Left colon (tissue), 2 donors: ENCODE measurements at places on chromosomes 5 and 9. TPM values are rescaled to one million over a fixed set of nuclear protein-coding genes. Genes with fewer than 3 reads are reported as not detected.

- DNase-seq: no peak
Observed at GRCh38 chr9:70519912-70520724, 105.7 kb upstream of the KLF9 start.

GRCh38 chr5:142063878-142064331, 44.7 kb upstream of the NDFIP1 start:
- peak; percentile 28 for DNase-seq

DNA sequence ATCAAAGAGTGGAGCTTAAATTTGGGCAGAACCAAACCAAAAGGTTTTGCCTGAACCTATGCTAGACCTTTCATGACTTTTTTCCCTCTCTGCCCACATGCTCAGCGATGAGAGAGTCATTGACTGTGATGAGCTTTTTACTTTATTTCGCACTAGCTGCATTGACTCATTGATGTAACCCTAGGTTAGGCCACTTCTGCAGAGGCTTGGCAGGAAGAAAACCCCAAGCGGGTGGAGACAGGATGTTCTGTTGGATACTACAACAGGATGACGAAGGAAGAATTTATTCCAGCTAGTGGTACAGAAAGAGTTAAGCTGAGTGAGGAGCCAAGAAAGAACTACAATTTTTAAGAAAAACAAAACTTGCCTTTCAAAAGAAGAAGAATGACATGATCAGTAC, 18.4 kb downstream of the AGXT2 start:
- DNase-seq: no peak

DNA sequence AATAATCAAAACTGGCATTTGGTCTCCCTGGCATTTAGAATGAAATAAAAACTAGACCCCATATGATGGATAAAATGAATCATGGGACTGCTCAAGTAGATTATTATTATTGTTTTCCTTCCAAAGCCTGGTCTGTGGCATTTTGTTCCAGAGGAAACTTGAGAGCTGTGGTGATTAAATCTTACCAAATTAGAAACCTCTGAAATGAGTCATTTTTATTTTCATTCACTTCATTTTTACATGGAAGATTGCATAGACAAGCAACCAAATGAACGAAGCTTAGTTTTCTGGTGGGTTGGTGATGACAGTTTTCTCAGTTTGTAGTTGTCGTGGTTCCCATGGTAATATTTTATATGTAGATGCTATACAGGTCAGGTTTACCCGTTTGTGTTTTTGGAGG, 23.4 kb downstream of the PAM start:
- no peak for DNase-seq

The KCNN2 gene
- 0.64 TPM for total RNA-seq

The ANKRD18B gene
- not detected for total RNA-seq

DNA sequence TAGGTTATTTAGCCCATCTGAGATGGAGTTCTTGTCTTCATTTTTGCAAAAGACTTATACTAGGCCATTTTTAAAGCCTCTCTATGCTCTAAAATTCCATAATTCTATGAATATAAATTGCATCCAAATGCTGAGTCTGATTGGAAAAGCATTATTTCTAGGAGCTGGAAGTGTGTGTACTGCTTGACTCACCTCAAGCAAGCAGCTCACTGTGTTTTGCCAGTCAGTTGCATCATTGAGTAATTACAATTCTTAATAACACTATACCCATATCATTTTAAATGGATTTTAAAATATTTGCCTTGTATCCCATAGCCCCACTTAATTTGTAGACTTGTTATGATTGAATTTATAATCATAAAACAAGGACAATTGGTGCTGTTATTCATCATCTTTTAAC, 161.0 kb downstream of the PAM start:
- DNase-seq: no peak

- no peak for DNase-seq
Observed at GRCh38 chr5:142320430-142320738, 4.4 kb downstream of the SPRY4 start.

The GADD45G gene
- total RNA-seq: 5.3 TPM

DNA sequence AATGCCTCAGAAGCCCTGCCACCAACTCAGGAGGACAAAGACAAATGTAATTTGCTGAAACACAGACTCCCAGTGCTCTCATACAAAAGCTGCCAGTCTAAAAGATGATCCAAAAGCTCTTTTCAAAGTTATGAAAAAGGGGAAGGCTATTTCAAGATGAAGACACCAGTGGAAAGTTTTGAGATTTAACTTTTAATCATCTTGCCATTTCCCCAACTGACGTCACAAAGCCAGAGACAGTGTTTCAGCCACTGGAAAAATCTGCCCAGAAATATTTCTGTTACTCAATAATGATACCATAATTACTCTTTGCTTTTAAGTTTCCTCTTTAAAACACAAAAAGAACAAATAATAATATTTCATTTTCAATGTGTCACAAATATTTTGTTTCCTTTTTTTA, 20.9 kb downstream of the ENG start:
- no peak for DNase-seq

- DNase-seq: no peak
Observed at GRCh38 chr5:14948383-14948782, 76.8 kb upstream of the ANKH start.

The AGXT2 gene
- total RNA-seq: not detected

GRCh38 chr9:72773570-72773969, 179.3 kb downstream of the ALDH1A1 start:
- no peak for DNase-seq

DNA sequence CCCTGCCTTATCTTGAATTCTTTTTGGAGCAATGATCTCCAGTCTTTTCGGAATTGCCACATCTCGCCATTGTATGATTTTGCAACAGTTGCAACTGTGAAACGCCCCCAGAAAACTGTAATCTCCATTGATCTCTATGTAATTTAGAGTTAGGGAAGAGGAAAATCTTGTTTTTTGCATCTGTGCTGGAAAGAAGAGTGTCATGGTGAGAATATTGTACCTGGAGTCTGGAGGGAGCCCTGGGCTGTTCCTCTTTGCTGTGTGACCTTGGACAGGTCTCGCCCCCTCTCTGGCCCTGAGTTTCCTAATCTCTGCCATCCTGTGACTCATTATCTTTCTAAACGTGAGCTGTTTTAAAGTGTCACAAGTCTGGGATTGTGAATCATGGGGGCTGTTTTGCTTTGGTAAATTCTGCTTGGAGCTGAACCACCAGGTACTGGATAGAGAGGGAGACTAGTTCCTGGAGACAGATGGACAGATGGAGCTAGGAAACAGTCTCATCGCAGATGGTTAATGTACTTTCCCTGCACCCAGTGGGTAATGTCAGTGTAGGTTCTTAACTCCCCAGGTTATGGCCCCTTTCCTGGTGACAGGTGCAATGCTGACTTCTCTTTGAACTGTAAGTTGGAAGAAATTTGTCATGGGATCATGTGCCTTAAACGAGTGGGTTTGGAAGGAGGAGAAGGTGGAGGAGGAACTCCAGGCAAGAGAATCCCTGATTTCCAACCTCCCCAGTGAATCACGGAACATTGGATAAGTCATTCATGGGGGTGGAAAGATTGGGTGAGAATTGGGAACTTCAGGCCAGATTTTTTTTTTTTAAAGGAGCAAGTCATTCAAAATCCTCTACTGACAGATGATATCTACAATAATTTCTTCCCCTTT, 19.6 kb downstream of the PPARGC1B start:
- no peak for DNase-seq

GRCh38 chr9:131678499-131679111, 61.3 kb downstream of the RAPGEF1 start:
- DNase-seq: peak; percentile 54

The CAMK2A gene
- total RNA-seq: 0.21 TPM

The TBC1D2 gene
- total RNA-seq: 28.3 TPM

DNA sequence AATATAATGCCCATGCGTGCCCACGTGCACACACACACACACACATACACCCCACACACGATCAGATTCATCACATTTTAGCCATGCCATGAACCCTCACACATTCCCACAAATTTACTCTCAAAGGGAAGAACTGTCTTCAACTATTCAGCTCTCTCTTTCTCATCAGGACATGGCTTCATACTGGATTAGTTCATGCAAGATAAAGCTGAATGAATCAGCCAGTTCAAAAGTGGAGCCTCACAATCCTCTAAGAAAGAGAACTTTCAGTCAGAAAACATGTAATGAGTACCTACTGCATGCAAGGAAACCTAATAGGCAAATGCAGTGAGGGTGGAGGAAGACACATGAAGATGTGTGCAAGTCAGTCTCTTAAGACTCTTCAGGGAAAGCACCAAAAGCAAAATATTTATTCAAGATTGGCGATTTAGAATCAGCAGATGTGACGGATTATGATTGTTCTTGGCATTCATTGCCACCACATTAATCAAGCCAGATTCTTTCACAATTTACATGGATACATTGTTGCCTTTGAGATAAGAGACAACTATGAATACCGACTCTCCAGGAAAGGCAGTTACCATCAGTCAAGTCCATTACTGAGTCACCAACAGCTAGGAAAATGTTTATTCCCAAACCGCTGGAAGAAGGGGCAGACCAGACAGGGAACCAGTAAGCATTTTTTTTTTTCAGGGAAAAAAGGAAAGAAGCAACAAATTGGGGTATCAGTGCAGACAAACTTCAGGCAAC, 30.3 kb upstream of the PUM3 start:
- DNase-seq: no peak

GRCh38 chr5:121246971-121247370, 604.7 kb upstream of the FTMT start:
- no peak for DNase-seq

GRCh38 chr9:93467462-93467861, 14.1 kb upstream of the FAM120AOS start:
- peak; percentile 72 for DNase-seq

- DNase-seq: no peak
Observed at GRCh38 chr5:102759700-102760099, 4.6 kb downstream of the PAM start.

GRCh38 chr5:60598424-60598823, 101.5 kb downstream of the DEPDC1B start:
- no peak for DNase-seq

The SPINK14 gene
- total RNA-seq: not detected

DNA sequence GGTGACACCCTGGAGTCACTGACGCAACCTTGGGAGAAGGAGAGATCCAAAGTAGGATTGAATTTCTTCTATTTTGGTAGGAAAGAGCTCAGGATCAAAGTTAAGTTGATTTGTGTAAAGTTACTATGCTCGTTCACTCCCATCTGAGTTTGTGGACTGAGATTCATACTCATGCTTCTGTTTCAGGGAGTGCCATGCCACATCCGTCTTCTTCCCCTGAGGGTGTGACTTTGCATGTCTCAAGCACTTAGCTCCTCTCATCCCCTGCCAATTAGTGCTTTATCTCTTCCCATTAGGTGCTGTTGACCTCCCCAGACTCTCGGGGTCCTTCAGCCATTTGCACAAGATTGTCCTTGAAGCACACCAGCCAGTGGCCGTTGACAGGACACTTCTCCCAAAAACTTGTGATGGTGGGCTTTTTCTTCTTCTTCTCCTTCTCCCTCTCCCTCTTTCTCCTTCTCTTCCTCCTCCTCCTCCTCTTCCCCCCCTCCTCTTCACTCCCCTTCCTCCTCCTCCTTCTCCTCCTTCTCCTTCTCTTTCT, 232.2 kb upstream of the KLF4 start:
- no peak for DNase-seq

DNA sequence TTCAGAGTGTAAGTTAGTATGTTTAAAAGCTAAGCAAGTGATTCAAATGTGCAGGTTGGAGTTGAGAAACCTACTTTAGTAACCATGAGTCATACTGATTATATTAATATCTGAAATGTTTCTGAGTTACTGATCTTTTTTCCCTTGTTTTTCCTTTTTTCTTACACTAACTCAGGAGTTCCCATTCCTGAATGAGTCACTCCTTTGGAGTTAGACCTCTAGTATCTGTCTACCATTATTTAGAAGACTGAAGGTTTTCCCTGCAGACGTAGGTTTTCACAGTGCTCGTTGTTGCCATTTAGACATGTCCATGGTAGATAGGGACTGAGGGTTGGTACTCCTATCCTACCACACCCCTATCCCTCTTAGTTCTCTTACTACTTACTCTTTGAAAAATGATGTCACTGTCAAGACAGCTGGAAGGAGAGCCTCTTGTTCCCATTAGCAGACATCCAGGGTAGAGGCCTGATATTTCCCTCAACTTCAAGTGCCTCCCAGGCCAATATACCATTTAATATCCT, 20.2 kb downstream of the OCLN start:
- no peak for DNase-seq

DNA sequence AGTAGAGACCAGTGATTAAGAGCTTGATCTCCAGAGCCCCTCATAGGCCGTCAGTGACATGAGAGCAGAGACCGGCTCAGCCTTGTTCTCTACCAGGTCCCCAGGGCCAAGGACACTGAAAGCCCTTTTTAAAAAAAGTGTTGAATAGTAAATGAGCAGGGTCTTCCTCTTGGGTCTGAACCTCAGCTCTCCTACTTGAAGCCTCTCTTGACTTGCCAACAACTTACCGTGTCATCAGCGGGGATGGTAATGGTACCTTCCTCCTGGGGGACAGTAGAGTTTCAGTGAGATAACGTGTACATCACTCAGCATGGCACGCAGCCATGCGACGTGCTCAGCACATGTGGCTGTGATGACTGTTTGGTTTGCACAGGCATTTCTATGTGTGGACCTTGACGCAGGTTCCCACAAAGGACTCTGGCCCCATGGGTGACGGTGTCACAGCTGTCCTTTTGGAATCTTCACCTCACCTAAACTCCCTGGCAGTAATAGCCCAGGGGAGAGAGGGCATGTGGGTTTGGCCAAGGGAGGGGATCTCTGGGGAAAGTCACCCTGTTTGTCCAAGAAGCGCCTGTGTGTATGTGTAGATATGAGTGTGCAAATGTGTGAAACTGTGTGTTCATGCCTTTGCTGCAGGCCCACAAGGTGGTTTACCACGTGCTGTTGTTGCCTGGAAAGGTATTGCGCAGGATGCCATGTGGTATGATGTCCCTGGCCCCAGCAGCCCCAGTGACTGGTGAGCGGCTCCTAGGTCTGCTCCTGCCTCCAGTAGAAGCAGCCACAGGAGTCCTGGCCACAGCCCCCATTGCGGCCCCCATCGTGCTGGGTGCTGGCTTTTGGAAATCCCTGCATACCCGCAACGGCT, 18.7 kb downstream of the ERGIC1 start:
- peak; percentile 58 for DNase-seq

GRCh38 chr9:129547869-129548570, 72.9 kb downstream of the C9orf50 start:
- no peak for DNase-seq

The PCDHGA1 gene
- 0.31 TPM for total RNA-seq

DNA sequence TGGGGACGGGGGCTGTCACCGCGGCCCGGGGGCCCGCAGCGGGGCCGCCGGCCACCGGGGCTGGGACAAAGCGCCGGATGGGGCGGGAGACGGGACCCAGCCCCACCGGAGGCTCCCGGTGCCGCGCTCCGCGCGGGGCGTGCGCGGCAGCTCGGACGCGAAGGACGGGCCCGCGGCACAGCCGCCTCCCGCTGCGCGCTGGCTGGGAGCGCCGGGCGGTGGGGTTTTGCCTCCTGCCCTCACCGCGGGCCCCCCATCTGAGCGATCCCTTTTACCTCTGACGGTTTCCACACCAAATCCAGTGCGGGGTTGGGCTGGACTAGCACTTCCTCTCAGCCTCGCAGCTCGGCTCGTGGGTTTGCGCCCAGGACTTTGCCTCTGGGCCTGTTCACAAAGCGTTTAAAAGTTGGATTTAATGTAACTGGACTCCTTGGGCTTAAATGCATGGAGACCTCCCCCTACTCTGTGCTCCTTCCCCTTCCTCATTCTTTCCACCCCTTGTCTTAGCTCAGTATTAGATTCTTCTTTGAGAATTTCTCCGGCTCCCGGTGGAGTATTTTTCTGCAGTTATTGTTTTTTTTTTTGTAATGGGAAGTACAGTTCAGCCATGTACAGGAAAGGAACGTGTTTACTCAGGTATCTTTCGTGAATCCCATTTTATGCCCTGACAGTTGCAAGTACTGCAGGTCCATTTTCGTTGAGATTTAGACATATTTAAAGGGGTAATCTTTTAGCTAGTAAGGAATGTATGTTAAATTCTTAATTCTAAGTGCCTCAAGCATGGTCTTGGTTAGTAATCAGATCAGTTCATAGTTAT, 691 bp downstream of the FCHO2 start:
- DNase-seq: peak; percentile 64
